ENCODE measurements at places on chromosomes 6 and 20. TPM values are rescaled to one million over a fixed set of nuclear protein-coding genes. Genes with fewer than 3 reads are reported as not detected.

DNA sequence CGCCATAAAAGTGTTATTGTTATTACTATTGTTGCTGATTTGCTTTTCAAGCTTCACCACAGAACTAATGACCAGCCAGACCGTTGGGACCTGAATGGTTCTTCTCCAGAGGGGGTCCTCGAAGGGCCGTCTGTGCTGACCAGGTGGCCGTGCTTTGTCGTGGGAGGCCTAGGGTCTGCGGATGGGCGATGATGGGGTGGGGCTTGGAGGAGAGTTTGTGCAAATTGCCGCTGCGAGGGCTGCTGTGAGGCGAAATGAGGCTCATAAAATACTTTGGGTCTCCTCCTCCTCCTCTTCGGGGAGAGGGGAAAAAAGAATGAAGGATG is 6.0 kb upstream of the ZBTB22 start:
- DNase-seq, result no peak
- peak overlapping the region; percentile 89 for H3K4me3 ChIP-seq
- peaks cover 13% of the 10 kb centered on the region for H3K36me3 ChIP-seq
- H3K27me3 ChIP-seq, result no peaks in the 10 kb centered on the region
- peak overlapping the region; percentile 95 for H3K27ac ChIP-seq

GRCh38 chr6:81808851-81809570 is 56.5 kb upstream of the TENT5A start:
- peak overlapping the region; percentile 86 for H3K4me3 ChIP-seq
- H3K27me3 ChIP-seq, result no peaks in the 10 kb centered on the region
- peaks cover 15% of the 10 kb centered on the region for H3K4me1 ChIP-seq
- peak overlapping the region; percentile 87 for H3K27ac ChIP-seq
- no peaks in the 10 kb centered on the region for H3K36me3 ChIP-seq

DNA sequence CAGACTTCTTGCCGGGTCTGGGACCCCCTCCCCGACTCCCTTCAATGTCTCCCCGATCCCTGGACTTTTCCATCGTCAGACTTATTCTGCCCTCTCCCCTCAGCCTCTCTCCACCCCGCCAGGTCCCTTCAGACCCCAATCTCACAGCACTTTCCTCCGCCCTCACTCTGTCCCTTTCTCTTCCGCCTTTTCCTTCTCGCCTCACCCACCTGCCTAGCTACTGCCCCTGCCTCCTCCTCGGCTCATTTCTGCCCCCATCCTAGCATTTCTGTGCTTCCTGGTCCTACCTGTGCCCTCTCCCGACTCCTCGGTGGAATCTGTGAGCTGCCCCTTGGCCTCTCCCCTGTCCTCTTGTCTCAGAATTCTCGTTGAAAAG is 616 bp downstream of the CHMP4B start:
- peaks cover 7% of the 10 kb centered on the region for H3K36me3 ChIP-seq
- peak overlapping the region; percentile 90 for H3K27ac ChIP-seq
- DNase-seq, result peak; percentile 54
- peaks cover 43% of the 10 kb centered on the region for H3K4me1 ChIP-seq
- H3K27me3 ChIP-seq, result no peaks in the 10 kb centered on the region

DNA sequence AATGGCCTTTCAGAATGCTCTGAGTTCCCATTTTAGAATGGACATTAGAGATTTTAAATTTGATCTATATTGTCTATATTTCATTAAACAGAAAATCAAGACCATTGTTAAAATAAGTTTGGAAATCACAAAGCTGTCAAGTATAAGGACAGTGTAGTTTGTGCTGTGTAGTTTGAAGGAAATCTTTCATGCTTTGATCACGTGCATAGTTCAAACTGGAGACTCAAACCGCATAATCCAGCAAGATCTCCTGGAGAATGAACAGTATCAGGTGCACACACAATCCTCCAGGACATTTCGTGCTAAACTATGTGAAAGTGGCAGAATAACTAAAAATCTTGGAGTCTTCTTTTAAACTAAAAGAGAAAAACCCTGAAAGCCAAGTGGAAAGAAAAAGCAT is 60.8 kb upstream of the TBXT start:
- no peak for DNase-seq
- H3K27me3 ChIP-seq, result peaks cover 59% of the 10 kb centered on the region
- H3K36me3 ChIP-seq, result no peaks in the 10 kb centered on the region
- H3K4me3 ChIP-seq, result no peak overlapping the region
- H3K4me1 ChIP-seq, result peaks cover 3% of the 10 kb centered on the region
- no peak overlapping the region for H3K27ac ChIP-seq

DNA sequence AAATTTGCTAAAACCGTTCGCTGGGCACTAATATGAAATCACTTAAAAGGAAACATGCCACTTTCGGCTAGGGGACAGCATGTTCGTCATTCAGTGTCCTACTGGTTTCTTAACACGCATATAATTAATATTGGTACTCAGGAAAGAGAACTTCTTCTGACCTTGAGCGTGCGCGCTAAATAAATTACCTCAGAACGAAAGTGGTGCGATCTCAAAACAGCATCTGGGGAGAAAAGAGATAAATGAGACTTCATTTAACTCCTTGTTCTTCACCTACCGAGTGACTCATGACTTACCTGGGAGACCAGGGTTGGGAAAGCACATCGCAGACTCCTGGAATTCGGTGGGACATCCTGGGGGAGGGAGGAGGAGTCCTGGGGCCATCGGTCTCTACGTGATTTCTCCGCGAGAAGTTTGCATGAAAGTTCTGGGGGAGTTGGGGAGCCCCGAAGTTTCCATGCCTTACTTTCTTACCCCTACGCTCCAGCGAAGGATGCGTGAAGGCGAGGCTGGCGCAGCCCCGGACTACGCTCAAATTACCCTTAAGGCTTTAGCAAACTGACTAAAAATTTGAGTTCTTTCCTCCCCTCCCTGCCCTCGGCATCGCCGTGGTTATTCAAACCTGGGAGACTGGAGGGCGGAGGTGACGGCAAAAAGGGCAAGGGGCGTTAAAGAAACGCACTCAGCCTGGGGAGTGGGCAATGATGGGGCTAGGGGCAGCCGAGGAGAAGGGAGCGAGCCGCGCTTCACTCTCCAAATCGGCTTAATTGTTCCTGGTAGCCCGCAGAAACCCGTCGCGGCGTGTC is 1.1 kb upstream of the BEND6 start:
- H3K36me3 ChIP-seq, result no peaks in the 10 kb centered on the region
- H3K4me3 ChIP-seq, result peak overlapping the region; percentile 95
- DNase-seq, result no peak
- H3K27ac ChIP-seq, result no peak overlapping the region

The BACH2 gene
- 130 TPM for polyA plus RNA-seq

DNA sequence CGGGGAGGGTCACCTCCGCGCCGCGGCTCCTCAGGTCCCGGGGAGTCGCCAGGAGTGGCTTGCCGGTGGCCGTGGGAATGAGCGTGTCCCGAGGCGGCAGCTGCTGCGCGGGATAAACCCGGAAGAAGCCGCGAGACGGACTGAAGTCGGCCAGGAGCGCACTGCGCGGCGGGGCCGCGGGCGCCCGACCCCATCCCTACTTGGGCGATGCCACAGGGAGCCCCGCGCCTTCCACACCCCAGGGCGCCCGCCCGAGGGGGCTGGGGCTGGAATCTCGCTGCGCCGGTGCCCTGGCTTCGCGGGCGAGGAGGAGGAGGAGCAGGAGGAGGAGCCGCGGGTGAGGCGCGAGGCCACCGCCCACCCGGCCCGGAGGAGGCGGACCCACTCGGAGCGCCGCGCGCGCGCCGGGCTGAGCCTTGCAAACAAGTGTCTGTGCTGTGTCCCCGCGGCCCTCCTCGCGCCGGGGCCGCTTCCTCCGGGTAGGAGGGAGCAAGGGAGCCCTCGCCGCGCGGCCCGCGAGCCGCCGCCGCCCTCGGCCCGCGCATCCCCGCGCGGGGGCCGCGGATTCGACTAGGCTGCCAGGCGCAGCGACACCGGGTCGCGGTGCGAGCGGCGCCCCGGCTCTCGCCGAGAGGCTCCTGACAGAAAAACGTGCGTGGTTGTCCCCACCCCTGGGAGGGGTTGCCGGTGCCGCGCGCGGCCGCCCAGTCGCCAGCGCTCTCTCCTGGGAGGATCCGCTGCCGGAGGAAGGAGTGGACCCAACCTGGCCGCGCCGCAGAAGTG is at the start of gene ZDHHC14:
ZDHHC14 (plus strand) TSS at position 412 of the 783 bp plus-strand sequence.
- peaks cover 21% of the 10 kb centered on the region for H3K27me3 ChIP-seq
- peak; percentile 89 for DNase-seq
- H3K27ac ChIP-seq, result peak within 1 kb of the TSS; percentile 66
- H3K36me3 ChIP-seq, result no peaks in the 10 kb centered on the region
- H3K4me3 ChIP-seq, result peak within 1 kb of the TSS; percentile 76
- peaks cover 44% of the 10 kb centered on the region for H3K4me1 ChIP-seq

The PHACTR1 gene
- polyA plus RNA-seq, result 108 TPM

The LRFN2 gene
- not detected for polyA plus RNA-seq

DNA sequence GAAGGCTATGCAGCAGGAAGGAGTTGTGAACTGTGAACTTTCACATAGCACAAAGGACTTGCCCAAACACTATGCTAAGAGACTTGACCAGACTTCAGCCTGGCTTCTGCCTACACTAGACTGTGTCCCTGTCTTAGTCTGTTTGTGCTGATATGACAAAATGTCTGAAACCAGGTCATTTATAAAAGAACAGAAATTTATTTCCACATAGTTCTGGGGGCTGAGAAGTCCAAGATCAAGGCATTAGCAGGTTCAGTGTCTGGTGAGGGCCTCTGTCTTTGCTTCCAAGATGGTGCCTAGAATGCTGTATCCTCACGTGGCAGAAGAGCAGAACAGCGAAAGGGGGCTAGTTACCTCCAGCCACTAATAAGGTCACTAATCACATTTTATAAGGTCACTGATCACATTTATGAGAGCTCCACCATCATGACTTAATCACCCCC is 16.0 kb upstream of the MCM3 start:
- H3K27me3 ChIP-seq, result no peaks in the 10 kb centered on the region
- no peak overlapping the region for H3K27ac ChIP-seq
- DNase-seq, result no peak
- no peaks in the 10 kb centered on the region for H3K36me3 ChIP-seq

The ADGRB3 gene
- not detected for polyA plus RNA-seq

GRCh38 chr20:25720285-25720684 is 23.6 kb upstream of the ZNF337 start:
- DNase-seq, result no peak
- no peak overlapping the region for H3K27ac ChIP-seq
- H3K36me3 ChIP-seq, result peaks cover 50% of the 10 kb centered on the region
- no peak overlapping the region for H3K4me3 ChIP-seq

- no peaks in the 10 kb centered on the region for H3K4me1 ChIP-seq
- no peaks in the 10 kb centered on the region for H3K36me3 ChIP-seq
- H3K27ac ChIP-seq, result no peak overlapping the region
- no peak overlapping the region for H3K4me3 ChIP-seq
- peaks cover 21% of the 10 kb centered on the region for H3K27me3 ChIP-seq
Observed at GRCh38 chr20:23029324-23029723, 5.8 kb upstream of the SSTR4 start.

The WFDC2 gene
- not detected for polyA plus RNA-seq

The LY6G6C gene
- polyA plus RNA-seq, result not detected

The ANGPT4 gene
- polyA plus RNA-seq, result not detected

The SEMG1 gene
- polyA plus RNA-seq, result not detected

DNA sequence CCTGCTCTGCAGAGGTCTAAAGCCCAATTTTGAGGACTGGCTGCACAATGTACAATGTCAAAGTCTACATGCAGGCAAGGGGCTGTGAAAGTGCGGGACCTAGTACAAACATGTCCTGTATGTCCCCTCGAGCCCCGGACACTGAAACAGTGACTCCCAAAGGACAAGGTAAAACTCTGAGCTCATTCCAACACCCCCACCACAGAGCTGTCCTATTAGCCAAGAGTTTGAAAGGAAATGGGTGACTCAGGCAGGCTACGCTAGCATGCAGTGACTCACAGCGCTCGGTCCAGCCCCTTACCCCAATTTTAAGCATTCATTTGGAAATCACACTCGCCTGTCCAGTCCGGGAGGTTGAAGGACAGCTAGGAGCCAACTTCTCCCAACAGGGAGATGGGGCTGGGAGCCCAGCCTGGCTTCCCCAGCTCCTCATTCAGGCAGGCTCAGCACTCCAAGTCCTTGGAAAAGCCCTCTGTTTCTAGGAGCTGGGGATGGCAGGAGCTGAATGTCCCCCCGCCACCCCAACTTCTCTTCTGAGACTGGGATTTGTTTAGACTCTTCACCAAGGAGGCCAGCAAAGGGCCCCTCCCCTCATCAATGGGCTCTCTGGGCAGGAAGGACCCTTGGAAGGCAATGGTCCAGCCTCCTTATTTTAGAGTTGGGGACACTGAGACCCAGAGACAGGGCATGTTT is 3.9 kb downstream of the SDC4 start:
- no peaks in the 10 kb centered on the region for H3K36me3 ChIP-seq
- no peak overlapping the region for H3K27ac ChIP-seq
- H3K4me3 ChIP-seq, result no peak overlapping the region
- no peak for DNase-seq
- H3K27me3 ChIP-seq, result peaks cover 24% of the 10 kb centered on the region

DNA sequence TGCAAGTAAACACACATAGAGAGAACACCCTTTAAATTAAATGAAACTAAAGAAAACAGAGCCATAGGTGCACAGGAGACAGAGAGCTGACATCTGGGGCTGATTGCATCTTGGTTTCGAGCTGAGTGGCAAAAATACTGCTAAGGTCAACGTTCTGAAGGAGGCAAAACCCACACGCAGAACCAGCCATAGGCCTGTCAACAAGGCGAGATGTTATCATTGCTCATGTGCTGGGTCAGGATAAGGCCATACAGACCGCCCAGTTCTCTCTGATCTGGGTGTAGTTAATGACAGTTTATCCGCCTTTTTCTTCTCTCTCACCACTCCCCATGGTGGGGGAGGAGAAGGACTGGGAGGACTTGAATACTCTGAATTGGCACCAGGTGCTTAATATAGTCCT is 4.5 kb upstream of the FAM110A start:
- no peak for DNase-seq
- H3K36me3 ChIP-seq, result no peaks in the 10 kb centered on the region
- peaks cover 7% of the 10 kb centered on the region for H3K4me1 ChIP-seq
- H3K27ac ChIP-seq, result no peak overlapping the region

GRCh38 chr20:58305061-58305460 is 4.5 kb upstream of the RAB22A start:
- peaks cover 56% of the 10 kb centered on the region for H3K4me1 ChIP-seq
- H3K27ac ChIP-seq, result peak overlapping the region; percentile 100
- no peaks in the 10 kb centered on the region for H3K36me3 ChIP-seq
- DNase-seq, result no peak
- H3K4me3 ChIP-seq, result peak overlapping the region; percentile 62
- H3K27me3 ChIP-seq, result no peaks in the 10 kb centered on the region

DNA sequence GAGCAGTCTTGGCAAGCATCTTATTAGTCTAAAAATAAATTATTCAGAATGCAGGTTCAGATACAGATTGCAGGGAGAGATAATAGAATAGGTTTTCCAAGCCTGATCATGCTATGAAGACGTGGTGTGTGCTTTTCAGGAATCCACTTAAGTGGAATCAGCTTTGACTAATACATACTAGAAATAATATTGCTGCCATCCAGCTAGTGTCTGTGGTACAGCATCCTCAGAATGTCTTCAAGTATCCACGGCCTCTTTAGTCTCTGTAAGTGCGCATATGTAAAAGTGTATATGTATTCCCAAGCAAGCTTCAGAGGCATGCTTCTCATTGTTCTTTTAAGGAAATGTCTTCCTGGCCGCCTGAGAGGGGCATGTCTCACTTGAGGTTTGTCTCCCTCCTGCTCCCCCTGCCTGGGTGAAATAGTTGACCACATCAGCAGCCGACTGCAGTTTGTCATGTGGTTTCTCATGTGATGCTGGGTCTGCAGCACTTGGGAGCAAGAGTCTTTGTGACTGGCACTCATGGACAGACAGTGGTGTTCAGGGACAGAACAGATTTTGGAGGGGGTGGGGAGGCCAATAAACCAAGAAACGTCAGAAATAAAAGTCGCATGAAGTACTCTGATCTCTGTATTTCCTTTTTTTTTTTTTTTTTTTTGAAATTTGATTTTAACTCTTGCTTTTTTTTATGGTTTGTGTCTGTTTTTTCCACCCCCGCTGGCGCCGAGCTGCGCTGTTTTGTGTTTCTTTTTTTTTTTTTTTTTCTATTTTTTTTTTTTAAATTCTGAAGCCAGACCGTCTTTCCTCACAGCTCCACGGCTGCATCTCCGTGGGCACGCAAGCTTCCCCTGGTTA is 150.8 kb downstream of the PRL start:
- H3K4me1 ChIP-seq, result peaks cover 13% of the 10 kb centered on the region
- no peak overlapping the region for H3K27ac ChIP-seq
- no peak for DNase-seq
- no peaks in the 10 kb centered on the region for H3K36me3 ChIP-seq
